ENCODE measurements at places on chromosomes 3 and 15. TPM values are rescaled to one million over a fixed set of nuclear protein-coding genes. Genes with fewer than 3 reads are reported as not detected.
A peak's percentile ranks its signal among the peaks of the same experiment; 100 is the strongest.

DNA sequence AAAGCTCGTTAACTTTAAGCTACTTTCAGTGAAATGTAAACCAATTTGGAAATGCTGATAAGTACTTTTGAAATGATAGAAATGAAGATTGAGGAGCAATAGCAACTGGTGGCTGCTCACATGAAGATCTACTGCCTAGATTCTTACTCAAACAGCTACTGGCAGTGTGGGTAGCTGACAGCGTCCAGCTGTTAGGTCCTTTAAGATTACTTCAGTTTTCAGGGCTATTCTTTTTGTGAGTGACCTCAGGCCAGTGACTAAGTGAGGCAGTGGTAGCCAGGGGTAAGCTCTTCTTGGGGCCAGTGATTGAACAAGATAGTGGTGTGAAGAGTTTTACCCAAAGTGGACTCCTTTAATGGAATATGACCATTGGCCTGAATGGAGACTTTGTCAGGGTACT, 41.3 kb downstream of the NECTIN3 start:
- H3K4me3 ChIP-seq: no peak overlapping the region
- DNase-seq: no peak
- H3K36me3 ChIP-seq: no peaks in the 10 kb centered on the region

DNA sequence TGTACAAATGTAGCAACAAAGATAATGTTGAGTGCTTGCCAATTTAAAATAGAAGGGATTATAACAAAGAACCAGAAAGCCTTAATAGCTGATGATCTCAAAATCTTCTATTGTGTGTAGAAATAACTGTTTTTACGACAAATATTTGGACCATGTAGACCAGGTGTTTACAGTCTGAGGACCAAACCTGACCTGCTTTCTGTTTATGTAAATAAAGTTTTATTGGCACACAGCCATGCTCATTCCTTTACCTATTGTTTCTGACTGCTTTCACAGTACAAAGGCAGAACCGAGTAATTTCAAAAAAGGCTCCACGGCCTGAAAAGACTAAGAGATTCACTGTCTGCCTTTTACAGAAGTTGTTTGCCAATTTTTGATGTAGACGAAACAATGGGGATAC, 91.8 kb downstream of the GOLIM4 start:
- peaks cover 4% of the 10 kb centered on the region for H3K36me3 ChIP-seq
- H3K27ac ChIP-seq: no peak overlapping the region
- no peaks in the 10 kb centered on the region for H3K27me3 ChIP-seq

- H3K27ac ChIP-seq: peak overlapping the region; percentile 45
- H3K4me3 ChIP-seq: no peak overlapping the region
- H3K4me1 ChIP-seq: peaks cover 27% of the 10 kb centered on the region
- no peak for DNase-seq
Observed at GRCh38 chr15:92636908-92637481, 18.6 kb downstream of the FAM174B start.

DNA sequence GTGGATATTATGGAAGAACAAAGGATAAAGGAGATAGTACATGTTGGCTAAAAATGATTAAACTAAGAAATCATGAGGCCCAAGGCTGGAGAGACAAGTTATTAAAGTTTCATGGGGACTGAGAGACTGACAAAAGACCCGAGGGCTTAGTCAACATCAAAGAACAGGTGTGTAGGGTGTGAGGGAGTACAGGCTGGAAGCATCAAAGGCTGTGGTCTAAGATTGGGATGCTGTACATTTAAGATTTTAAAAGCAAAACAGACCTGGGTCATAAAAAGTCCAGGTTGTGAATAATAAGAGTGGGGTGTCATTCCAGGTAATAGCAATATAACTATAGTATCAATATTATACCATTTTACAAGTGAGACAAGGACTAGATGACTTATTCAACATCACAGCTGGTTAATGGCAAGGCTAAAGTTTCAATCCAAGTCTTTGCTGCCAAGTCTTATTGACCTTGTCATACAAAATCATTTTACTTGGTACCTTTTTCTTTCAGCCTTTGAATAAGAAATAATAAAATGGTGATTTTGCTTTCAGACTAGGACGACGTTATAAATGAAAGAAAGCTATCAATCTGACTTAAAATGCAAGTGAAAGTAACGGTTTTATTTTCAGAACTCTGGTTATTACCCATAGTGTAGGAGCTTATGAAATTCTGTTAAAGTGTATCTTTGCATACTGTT, 211.6 kb downstream of the TNIK start:
- no peak for DNase-seq
- no peak overlapping the region for H3K27ac ChIP-seq
- H3K4me3 ChIP-seq: no peak overlapping the region
- no peaks in the 10 kb centered on the region for H3K4me1 ChIP-seq
- H3K27me3 ChIP-seq: no peaks in the 10 kb centered on the region

DNA sequence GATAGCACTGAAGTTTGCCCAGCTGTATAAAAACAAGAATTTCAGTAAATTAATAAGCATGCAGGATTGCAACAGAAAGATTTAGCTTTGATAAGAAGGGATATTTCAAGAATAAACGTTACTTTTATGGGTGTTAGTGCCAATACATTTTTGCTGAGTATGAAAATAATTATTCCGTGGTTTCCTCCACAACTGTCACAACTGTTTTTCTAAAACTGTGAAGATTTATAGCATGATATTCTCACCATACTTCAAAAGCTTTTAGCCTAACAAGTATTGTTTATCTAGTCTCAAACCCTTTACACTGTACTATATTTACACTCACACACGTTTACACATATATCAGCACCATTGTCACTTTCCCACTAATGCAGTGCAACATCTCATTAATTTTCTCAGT, 200.5 kb downstream of the TPRG1 start:
- H3K36me3 ChIP-seq: no peaks in the 10 kb centered on the region
- H3K4me3 ChIP-seq: no peak overlapping the region
- H3K27me3 ChIP-seq: no peaks in the 10 kb centered on the region
- no peak overlapping the region for H3K27ac ChIP-seq
- H3K4me1 ChIP-seq: no peaks in the 10 kb centered on the region
- DNase-seq: no peak

GRCh38 chr3:196517919-196518318, 2.8 kb upstream of the SMCO1 start:
- H3K36me3 ChIP-seq: no peaks in the 10 kb centered on the region
- DNase-seq: no peak
- no peak overlapping the region for H3K27ac ChIP-seq
- H3K27me3 ChIP-seq: no peaks in the 10 kb centered on the region

- H3K4me3 ChIP-seq: no peak overlapping the region
- no peak overlapping the region for H3K27ac ChIP-seq
- H3K4me1 ChIP-seq: peaks cover 8% of the 10 kb centered on the region
Observed at GRCh38 chr15:49309889-49310288, 113.2 kb upstream of the FGF7 start.

DNA sequence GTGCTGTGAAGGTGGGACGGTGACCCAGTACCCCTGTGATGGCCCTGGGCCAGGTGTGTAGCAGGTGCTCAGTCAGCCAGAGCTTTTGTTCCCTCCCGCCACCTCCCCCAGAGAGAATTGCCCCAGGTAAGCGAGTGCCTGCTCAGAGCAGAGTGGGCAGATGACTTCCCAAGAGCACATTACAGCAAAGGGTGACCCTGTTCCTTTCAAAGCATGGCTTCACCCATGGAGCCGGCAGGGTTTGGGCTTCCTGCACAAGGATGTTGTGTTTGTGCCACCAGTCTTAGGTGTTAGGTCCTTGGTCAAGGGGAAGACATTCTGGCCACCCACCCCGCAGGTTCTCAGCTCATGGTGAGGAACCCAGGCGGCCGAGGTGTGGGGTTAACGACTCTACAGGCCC, 30.7 kb downstream of the SLC6A6 start:
- no peak overlapping the region for H3K27ac ChIP-seq
- H3K27me3 ChIP-seq: no peaks in the 10 kb centered on the region
- no peaks in the 10 kb centered on the region for H3K36me3 ChIP-seq
- peaks cover 68% of the 10 kb centered on the region for H3K4me1 ChIP-seq

Gene MITF
- total RNA-seq: 87.7 TPM

Gene PCSK6
- total RNA-seq: 25.3 TPM

Gene NEK11
- total RNA-seq: 3.3 TPM

Gene GPR27
- total RNA-seq: 3.2 TPM

Gene AGBL1
- total RNA-seq: not detected
